ENCODE measurements at places on chromosomes 13 and 19.

- DNase-seq, result peak; percentile 62
These were observed 395.0 kb downstream of the PCDH9 start for GRCh38 chr13:66835040-66835628.

- no peak for DNase-seq
These were observed 103.9 kb upstream of the CACNA1A start for GRCh38 chr19:13610039-13610691.

- DNase-seq, result no peak
These were observed 278.0 kb downstream of the DACH1 start for GRCh38 chr13:71589032-71589431.

- DNase-seq, result no peak
These were observed 251.4 kb downstream of the VWA8 start for GRCh38 chr13:41709511-41709910.

DNA sequence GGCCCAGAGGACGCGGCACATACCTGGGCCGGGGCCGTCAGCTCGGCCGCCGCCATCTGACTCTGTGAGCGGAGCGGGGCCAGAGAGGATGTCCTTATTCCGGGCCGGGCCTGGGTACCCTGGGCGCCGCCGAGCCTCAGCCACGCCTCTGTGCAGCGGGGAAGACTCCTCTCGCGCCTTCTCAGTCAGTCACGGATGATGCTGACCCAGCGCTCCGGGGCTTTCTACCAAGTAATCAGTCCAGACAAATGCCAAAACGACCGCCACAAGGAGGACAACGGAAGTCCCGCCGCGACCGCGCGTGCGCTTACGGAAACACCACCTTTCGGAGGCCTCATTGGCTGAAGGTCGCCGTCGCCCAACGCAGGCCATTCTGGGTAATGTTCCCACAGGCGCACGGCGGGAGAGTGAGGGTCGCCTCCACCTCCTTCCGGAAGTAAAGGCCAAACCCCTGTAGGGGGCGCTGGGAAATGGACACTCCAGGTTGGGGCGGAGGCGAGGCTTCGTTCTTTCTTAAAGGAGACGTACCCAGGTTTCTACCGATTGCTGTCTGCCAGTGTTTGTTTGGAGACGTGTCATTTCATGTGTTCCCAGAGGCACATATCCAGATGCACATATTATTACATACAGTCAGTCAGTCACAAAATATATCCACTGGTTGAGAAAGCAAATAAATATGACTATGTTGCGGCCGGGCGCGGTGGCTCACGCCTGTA is at the start of gene ZNF256:
Gene ZNF256, minus strand, starts transcription at position 288 of the 716 bp plus-strand sequence. Its CDS starts 232 bp downstream, at position 56.
- DNase-seq, result peak; percentile 98

GRCh38 chr13:50914848-50915247 is 5.3 kb downstream of the RNASEH2B start:
- DNase-seq, result no peak

DNA sequence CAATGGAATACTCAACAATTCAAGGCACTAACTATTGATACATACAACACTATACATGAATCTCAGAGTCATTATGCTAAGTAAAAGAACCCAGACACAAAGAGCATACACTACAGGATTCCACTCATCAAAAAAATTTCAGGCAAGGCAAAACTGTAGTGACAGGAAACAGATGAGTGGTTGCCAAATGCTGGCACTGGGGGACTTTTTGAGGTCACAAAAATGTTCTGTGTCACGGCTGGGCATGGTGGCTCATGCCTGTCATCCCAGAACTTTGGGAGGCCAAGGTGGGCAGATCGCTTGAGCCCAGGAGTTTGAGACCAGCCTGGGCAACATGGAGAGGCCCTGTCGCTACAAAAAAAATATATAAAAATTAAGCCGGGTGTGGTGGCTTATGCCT is 129.4 kb downstream of the KL start:
- no peak for DNase-seq

GRCh38 chr19:11323601-11324078 is 15.8 kb downstream of the RAB3D start:
- no peak for DNase-seq

GRCh38 chr13:31756346-31756745 is 17.0 kb downstream of the RXFP2 start:
- DNase-seq, result no peak

Measured in islet precursor cell (in vitro differentiated cells).